Stimulated activated CD8-positive, alpha-beta memory T cell treated with anti-CD3 and anti-CD28 coated beads, Interleukin-12 subunit alpha, Interleukin-12 subunit beta, amount 100 ng/mL, for 1 hour (primary cell): ENCODE measurements at places on chromosomes 13 and 19.

- DNase-seq, result peak; percentile 62
These were observed 375 bp downstream of the ANKRD10 start for GRCh38 chr13:110914331-110915056.

GRCh38 chr13:113926301-113926761, 47.5 kb downstream of the C13orf46 start:
- no peak for DNase-seq

GRCh38 chr13:40780822-40781401, 8.5 kb upstream of the SLC25A15 start:
- no peak for DNase-seq

DNA sequence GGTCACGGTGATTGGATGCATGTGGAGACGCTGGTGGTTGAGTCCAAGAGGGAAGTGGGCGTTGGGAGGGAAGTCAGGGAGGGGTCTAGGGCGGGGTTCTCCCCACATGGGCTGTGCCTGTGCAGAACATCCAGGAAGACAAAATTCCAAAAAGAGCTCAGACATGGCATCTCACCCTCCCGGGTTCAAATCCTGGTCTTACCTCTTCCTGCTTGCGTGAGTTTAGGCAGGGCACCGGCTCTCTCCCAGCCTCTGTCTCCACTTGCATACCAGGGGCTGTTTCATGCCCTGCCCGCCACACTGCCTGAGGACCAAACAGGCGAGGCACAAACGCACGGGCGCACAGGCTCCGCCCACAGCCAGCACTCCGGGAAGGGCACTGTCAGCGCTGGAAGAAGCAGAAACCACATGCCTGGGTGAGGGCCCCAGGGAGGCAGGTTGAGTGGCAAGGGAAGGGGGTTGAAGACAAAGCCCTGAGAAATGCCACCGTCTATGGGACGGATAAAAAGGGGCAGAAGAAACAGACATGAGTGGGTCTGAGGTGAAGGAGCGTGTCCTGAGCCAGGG, 123.6 kb upstream of the SOX1 start:
- no peak for DNase-seq

GRCh38 chr19:12996406-12997094, 1.3 kb downstream of the NFIX start:
- no peak for DNase-seq
